Heart right ventricle (tissue), 16 donors: ENCODE measurements at places on chromosomes 1 and 21.

DNA sequence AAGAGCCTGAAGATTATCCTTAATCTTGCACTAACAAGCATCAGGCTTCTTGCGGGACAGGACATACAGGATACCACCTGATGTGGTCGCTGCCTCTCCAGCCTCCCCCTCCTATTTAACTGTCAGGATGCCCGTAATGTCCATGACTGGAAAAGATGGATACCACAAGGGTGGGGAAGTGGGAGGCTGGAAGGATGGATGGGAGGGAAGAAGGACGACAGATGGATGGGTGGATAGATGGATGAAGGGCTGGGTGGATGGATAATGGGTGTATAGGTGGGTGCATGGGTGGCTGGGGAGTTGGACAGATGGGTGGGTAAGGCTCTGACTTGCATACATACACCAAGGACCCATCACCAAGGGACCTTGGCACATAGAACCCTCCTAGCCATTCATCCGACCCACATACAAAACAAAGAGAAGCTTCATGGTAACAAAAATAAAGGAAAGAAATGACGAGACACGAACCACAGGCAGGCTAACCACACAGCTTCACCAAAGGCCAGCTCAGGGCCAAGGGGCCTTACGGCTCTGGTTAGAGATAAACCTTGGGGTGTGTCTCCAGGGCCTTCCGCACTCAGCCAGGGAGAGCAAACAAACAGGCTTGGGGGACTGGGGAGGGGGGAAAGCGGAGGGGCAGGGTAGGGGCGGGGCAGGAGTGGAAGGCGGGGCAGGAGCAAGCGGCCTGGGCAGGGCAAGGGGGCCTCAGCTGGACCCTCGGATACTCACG, 50.5 kb downstream of the HSPG2 start:
- no peak overlapping the region for H3K4me3 ChIP-seq
- H3K27me3 ChIP-seq = no peaks in the 10 kb centered on the region
- DNase-seq = no peak

GRCh38 chr1:171817511-171818265, 23.6 kb upstream of the DNM3 start:
- no peaks in the 10 kb centered on the region for H3K4me1 ChIP-seq
- H3K36me3 ChIP-seq = no peaks in the 10 kb centered on the region
- H3K27me3 ChIP-seq = no peaks in the 10 kb centered on the region

DNA sequence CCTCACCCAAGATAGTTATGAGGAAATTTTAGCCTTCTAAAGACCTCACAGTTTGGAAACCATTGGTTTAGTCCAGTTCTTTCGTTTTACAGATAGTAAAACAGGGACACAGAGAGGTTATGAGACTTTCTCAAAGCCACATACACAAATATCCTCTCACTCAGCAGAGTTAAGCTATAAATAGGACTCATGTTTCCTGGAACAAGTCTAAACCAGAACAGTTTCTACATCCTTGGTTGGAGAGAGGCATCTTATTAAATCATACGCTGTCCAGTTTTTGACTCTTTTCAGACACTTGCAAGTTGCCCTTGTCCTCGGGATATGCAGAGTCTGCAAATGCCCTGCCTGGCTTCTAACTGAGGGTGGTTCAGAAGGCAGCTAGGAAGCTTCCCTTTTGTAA, 462.1 kb upstream of the DEPDC1 start:
- H3K36me3 ChIP-seq = no peaks in the 10 kb centered on the region
- H3K27ac ChIP-seq = no peak overlapping the region
- DNase-seq = no peak
- no peaks in the 10 kb centered on the region for H3K27me3 ChIP-seq

DNA sequence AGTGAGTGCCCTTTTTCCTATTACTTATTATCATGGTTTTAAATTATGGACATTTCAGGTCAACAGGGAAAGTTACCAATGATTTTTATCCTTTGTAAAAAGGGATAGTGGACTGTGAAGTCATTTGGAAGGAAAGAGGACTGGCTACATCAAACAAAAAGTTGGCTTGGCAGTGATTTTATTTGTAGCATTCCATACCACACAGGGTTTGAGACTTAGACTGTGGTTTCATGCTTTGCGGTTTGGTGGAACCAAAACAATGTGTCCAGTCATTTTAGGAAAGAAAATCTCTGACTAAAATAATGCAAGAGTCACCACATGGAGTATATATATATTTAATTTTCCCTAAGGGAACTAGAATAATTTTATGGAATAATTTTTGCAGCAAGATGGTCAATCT, 239.5 kb downstream of the HMCN1 start:
- no peak for DNase-seq
- no peak overlapping the region for H3K27ac ChIP-seq
- no peak overlapping the region for H3K4me3 ChIP-seq
- H3K36me3 ChIP-seq = no peaks in the 10 kb centered on the region
- peaks cover 6% of the 10 kb centered on the region for H3K4me1 ChIP-seq

DNA sequence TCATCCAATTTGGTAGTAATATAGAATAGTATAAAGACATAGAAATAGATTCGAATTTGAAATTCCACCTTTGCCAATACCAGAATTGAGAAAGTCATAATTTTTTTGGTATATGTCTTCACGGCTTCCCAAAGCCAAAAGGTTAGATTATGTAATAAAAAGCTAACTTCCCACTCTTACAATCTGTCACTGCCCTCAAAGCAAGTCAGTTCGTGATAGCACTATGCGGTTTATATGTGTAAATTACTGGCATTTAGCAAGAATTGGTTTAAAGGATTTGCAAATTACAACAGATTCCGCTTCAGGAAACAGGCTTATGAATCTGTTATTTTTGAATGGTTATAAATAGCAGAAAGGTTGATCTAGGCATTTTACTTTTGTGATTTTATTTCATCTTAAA, 679.4 kb upstream of the ADGRL2 start:
- H3K27ac ChIP-seq = no peak overlapping the region
- H3K4me3 ChIP-seq = no peak overlapping the region
- H3K36me3 ChIP-seq = no peaks in the 10 kb centered on the region
- no peak for DNase-seq
- H3K27me3 ChIP-seq = no peaks in the 10 kb centered on the region

DNA sequence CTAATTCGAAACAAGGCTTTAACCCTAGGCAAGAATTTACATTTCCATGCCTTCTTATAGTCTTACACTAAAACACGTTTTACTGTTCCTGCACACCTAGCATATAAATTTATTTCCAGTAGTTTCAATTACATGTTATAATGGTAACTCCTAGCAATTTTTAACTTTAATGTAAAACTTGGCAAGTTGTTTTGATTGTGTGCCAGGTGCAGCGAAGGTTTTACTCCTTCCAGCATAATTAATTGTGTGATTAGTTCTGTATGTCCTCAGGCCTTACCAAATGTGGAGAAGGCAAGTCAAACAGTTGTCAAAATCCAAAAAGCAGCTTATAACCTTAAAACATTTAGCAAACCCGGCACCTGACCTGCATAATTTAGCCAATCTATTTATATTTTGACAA, 114.8 kb downstream of the KCNK1 start:
- H3K4me1 ChIP-seq = no peaks in the 10 kb centered on the region
- no peak overlapping the region for H3K4me3 ChIP-seq
- no peaks in the 10 kb centered on the region for H3K27me3 ChIP-seq
- DNase-seq = no peak
- no peaks in the 10 kb centered on the region for H3K36me3 ChIP-seq

GRCh38 chr1:179425186-179425585, 59.4 kb downstream of the AXDND1 start:
- DNase-seq = no peak
- no peaks in the 10 kb centered on the region for H3K36me3 ChIP-seq
- H3K27ac ChIP-seq = no peak overlapping the region
- H3K27me3 ChIP-seq = no peaks in the 10 kb centered on the region
- H3K4me3 ChIP-seq = no peak overlapping the region
- no peaks in the 10 kb centered on the region for H3K4me1 ChIP-seq
